ENCODE measurements at places on chromosomes 4 and X.

GRCh38 chr4:53855581-53856250 is 208.7 kb downstream of the CHIC2 start:
- no peak for DNase-seq

DNA sequence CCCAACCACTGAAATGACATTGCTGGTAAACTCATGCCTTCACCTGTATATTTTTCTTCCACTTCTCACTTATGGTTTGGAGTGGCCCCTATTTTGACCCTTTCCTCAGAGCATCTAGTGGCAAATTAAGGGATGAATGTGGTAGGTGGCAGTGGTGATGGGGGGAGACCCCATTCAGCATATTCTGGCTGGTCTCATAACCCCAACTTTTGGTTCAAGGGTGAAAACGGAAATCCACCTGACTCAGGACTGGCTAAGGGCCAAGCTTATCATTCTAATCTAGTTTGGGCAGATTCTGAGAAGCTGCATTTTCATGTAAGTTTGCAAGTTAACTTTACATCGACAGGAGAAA is 47.0 kb upstream of the NSUN7 start:
- DNase-seq = no peak

- DNase-seq = no peak
Measured at GRCh38 chrX:9958183-9958582, 9.0 kb upstream of the CLDN34 start.

DNA sequence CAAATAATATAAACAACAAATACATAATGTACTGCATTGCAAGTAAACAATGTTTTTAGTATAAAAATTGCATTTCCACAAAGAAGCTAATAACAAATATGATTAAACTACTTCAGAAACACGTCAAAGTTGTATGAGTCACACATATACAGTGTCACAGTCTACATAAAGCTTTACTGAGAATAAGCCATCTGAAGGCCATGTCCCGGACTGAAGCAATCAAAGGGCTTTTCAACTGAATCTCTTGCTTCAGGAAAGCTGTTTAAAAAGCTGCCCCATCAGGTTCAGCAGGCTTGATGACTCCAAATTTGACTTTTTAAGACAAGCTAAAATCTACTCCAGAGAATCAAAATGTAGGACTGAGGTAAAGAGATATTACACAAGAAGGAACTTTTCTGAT is 1476.8 kb downstream of the ADGRL3 start:
- DNase-seq = no peak

- no peak for DNase-seq
Measured at GRCh38 chr4:139333046-139333445, 30.8 kb upstream of the NDUFC1 start.

DNA sequence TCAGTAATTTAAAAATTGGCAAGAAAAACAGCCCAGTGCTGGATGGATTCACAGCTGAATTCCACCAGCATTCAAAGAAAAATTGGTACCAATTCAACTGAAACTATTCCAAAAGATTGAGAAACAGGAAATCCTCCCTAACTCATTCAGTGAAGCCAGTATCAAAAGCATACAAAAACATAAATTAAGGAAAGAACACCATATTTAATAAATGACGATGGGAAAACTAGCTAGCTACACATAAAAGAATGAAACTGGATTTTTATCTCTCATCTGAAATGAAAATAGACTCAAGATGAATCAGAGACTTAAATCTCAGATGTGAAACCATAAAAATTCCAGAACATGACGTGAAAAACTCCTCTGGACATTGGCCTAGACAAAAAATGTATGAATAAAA is 516.8 kb upstream of the SPANXN1 start:
- no peak for DNase-seq

DNA sequence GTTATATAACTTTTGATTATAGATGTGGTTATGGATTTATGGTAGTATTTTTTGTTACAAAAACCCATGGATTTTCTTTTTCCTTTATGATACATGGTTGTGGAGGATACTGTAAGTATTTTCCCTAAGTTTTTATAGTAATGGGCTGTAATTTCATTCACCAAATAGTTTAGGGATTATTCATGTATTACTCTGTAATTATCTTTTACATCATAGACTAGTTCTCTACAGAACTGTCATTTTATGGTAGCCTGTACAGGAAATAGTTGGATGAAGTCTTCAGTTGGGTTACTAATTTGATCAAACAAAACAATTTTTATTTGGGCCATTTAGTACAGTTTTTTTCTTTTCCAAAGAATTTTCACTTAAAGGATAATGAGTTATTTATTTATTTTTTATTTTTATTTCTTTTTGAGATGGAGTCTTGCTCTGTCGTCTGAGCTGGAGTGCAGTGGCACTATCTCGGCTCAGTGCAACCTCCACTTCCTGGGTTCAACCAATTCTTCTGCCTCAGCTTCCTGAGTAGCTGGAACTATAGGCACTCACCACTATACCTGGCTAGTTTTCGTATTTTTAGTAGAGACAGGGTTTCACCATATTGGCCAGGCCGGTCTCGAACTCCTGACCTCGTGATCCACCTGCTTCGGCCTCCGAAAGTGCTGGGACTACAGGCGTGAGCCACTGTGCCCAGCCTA is 42.1 kb downstream of the RBPJ start:
- no peak for DNase-seq

DNA sequence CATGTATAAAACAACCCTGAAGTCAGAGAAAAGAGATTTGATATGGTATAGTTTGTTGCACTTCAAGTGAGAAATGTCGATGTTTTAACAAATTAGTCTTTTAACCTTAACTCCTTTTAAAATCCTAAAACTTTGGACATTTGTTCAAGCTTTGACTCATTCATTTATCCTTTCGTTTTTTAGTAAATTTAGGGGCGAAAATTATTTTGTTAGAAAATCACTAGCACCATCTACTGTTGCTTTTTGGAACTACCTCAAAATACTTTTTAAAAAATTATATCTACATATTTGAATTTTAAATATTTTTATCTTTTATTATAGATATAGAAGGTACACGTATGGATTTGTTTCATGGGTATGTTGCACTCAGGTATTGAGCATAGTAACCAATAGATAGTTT is 165.1 kb upstream of the POF1B start:
- DNase-seq = no peak

DNA sequence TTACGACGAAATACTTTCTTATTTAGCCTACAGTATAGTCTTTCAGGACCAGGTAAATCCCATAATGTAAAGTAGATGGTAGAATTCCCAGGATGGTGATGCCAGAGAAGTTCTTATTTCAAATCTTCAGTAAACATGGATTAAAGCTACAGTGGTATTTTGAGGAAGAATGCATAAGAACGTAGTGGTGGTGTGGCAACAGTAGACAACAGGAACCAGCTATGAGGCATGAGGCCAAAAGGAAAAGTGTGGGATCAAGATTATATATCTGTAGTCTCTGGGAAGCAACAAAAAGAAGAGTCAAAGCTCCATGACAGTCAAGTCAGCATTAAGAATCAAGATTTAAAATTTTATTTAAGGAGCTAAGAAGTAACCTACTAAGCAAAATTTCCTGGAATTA is 60.2 kb downstream of the METTL14 start:
- DNase-seq = no peak

Data from GM10248 (cell line).